ENCODE measurements at places on chromosomes 6 and 20.
A peak's percentile ranks its signal among the peaks of the same experiment; 100 is the strongest.

- DNase-seq, result no peak
Observed at GRCh38 chr6:56048601-56049000, 173.2 kb upstream of the BMP5 start.

DNA sequence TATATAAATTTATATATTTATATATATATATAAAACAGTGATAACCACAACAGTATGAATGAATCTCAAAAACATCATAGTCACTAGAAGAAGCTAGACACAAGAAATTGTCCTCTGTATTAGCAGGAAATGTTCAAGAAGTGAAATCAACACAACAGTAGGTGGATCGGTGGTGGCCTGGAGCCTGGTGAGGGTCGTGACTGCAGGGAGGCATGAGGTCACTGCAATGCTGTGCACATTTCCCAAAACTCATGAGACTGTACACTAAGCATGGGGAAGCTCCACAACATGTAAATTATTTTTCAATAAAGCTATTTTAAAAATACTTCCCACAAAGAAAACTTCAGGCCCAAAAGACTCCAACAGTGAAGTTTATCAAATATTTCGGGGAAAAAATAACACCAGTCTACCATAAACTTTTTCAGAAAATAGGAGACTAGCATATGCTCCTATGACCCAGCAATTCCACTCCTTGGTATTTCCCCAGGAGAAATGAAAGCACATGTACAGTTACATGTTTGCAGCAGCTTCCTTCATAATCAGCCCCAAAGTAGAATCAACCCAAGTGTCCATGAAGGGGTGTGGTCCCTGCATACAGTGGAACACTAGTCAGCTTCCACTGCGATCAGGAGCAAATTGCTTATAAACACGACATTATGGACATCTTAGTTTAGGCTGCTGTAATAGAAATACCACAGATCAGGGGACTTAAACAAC, 144.2 kb downstream of the TBXT start:
- no peak for DNase-seq

DNA sequence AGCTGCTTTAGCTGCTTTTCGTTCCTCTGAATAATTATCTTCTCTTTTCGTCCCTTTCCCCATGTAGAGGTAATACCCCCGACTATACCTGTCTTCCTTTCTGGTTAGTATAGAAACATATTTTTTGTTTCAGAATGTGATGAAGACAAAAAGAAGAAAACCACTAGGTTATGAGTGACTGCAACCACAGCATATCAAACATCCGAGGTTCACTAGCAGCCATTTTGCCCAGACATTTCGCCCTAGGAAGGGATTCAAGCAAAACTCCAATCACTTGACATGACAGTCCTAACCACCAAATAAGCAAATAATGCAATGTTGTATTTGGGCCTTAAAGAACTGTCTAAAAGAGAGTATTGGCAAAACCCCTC, 9.4 kb downstream of the SNX5 start:
- no peak for DNase-seq

DNA sequence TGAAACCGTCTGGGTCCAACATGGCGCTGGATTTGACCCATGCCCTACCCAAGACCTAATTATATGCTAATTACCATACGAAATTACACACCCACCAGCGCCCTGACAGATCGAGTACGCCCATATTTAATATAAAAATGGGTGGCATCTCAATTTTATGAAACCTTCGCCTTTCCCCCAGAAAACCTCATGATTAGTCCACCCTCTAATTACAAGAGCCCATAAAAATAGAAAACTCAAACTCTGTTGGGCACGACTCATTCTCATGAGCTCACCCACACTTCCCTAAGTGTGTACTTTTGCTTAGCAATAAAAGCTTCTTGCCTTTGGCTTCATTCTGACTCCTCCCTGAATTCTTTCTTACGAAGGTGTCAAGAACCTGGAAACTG, 136.4 kb downstream of the OR2B2 start:
- peak; percentile 7 for DNase-seq

GRCh38 chr20:21874127-21874526, 168.7 kb downstream of the PAX1 start:
- no peak for DNase-seq

DNA sequence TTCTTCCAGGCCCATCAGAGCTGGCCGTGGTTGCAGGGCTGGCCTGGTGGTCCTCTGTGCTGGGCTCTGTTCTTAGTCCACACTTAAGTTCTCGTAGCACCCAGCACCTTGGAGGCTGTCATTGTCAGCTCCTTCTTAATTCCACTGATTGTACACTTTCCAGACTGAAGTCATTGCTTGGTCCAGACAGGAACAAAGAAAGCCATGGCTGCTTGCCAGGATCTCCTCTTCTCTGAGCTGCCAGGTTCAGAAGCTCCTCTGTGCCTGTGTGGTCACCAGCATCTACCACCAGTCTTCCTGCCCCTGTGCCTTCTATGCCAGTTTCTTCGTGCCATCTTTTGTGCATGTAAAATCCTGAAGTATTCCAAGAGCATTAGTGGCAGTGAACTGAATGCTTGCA, 39.5 kb upstream of the PCMTD2 start:
- no peak for DNase-seq

DNA sequence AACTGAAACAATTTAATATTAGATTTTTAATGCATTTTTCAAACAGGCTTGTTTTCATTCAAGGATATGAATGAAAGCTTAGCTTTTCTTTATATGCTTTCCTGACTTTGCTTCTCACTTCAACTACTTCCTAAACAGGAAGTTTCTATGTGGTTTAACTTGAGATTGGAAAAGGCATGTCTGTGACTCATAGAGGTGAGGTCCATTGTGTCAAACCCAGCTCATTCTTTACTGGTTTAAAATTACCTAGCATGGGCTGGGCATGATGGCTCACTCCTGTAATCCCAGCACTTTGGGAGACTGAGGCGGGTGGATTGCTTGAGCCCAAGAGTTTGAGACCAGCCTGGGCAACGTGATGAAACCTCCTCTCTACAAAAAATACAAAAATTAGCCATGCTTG, 34.4 kb downstream of the EFHC1 start:
- DNase-seq, result peak; percentile 80

- DNase-seq, result peak; percentile 96
Observed at GRCh38 chr6:129493354-129493902, 216.5 kb downstream of the ARHGAP18 start.

DNA sequence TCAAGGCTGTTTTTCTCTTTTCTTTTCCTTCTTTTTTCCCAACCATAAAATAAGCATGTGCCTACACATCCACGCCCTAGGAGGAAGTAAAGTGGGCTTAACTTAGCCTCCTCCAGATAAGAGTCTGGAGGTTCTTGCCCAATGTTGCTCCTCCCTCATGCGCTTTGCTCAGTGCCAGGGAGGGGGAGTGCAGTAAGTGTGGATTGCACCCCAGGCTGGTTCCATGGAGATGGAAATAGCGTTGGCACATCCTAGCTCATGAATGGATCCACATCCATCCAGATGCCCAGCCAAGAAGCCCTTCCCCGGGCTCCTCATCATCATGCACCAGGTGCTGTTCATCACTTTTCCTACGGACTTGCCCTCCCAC, 58.2 kb downstream of the NEDD9 start:
- no peak for DNase-seq

- peak; percentile 53 for DNase-seq
Observed at GRCh38 chr20:33209789-33210188, 7.4 kb upstream of the BPIFA3 start.

GRCh38 chr20:21513881-21514540, at the start of gene NKX2-2:
NKX2-2 (minus strand) TSS chr20:21514064; CDS start chr20:21513669, 395 bp downstream.
- no peak for DNase-seq

GRCh38 chr20:43736588-43737158, 9.9 kb upstream of the GTSF1L start:
- no peak for DNase-seq

GRCh38 chr20:50012282-50013263, 29.8 kb downstream of the SNAI1 start:
- no peak for DNase-seq

DNA sequence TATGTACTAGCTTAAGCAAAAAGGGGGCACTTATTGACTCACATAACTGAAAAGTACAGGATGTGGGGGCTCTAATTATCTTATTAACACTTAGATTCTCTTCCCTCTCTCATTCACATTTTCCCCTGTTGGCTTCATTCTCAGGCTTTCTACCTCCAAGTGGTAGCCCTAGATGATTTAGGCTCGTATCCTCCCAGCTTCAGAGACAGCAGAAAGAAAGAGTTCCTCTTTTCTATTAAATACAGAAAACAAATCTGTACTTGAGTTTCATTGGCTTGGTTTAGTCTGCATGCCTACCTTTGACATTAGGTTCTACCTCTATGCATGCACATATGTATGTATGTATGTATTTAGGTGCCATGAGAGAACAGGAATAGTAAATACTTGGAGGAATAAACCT, 15.5 kb upstream of the E2F3 start:
- no peak for DNase-seq

DNA sequence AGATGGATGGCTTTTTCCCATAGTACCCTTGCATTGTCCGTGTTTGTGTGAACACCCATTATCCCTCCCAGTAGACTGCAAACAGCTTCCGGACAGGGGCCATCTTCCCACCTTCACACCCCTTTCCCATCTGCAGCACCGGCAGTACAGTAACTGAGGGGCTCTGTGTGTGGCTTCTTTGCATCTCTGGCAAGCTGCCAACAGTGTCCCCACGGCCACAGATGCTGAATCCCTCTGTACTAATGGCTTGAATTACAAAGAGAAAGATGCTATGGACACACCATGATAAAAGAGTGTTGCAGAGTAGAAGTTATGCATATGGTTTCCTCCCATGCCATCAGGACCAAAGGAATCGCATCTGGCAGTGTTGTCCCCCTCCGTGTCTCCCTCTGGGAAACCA, 101.1 kb upstream of the CDYL start:
- DNase-seq, result no peak

DNA sequence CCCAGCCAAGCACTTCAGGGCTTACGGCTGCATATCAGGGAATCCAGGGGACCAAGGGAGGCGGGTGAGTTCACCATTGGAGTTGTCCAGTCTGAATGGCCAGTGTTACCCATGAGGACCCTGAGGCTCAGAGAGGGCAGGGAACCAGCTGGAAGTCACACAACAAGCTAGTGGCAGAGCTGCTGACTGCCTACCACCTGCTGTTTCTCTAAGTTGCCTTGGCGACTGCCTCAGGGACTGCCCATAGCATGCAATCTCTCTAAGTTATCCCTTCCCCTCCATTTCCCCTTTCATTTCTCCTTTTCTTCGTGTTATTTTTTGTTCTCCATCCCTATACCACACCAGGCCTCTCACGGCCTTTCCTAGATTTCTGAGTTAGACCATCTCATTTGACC, 71.8 kb upstream of the SIRPA start:
- DNase-seq, result no peak

DNA sequence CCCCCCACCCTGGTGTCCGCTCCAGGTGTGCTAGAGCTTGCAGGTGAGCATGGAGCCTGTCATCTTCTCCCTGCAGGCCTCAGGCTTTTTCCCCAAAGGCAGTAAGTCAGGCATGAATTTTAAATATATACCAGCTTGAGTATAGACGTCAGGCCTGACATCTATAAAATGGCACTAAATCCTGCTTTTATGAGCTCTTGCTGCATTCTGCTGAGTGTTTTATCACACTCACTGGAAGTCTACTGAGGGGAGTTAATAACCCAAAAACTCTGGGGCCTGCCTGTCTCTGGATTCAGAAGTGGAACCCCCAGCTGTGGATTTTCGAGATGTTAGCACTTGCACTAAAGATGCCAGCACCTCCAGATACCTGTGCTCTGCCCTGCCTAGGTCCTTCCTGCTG, 133.4 kb upstream of the TOP1 start:
- DNase-seq, result no peak

GRCh38 chr6:33201147-33201545, 479 bp downstream of the SLC39A7 start:
- no peak for DNase-seq

- no peak for DNase-seq
Observed at GRCh38 chr20:24699321-24700165, 230.1 kb downstream of the SYNDIG1 start.

- DNase-seq, result no peak
Observed at GRCh38 chr6:138545621-138545980, 46.3 kb upstream of the NHSL1 start.

DNA sequence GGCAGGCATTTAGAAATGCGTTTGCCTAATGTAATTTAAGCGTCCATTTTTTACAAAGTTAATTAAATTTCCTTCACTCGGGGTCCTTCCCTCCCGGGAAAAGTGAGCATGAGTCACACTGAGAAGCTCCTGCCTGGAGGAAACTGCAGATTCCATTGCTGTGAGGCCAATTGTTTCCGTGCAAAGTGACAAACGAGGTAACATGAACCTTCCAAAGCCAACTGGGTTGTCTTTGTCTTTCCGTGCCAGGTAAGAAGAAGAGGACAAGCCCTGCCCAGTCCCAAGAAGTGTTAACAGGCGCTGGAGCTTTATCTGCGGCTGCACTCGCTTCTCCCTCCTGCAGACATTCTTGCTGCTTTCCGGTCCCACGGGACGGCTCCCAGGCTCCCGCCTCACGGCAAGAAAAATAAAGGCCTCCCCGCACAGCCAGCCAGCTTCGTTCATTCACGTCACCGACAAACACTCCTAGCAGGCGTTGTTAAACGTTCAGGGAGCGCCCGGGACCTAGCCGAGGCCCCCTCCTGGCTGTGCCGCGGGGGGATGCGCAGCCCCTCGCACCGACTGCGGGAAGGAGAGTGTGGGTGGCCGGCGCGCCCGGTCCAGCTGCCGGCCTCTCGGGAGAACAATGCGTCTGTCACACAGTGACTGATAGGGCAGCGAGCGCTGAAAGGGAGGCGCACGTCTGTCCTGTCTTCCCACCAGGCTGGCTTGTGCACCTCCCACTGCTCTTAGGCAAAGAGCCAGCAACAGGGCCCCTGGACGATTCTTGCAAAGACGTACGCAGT, 61.5 kb upstream of the HDDC2 start:
- peak; percentile 56 for DNase-seq

DNA sequence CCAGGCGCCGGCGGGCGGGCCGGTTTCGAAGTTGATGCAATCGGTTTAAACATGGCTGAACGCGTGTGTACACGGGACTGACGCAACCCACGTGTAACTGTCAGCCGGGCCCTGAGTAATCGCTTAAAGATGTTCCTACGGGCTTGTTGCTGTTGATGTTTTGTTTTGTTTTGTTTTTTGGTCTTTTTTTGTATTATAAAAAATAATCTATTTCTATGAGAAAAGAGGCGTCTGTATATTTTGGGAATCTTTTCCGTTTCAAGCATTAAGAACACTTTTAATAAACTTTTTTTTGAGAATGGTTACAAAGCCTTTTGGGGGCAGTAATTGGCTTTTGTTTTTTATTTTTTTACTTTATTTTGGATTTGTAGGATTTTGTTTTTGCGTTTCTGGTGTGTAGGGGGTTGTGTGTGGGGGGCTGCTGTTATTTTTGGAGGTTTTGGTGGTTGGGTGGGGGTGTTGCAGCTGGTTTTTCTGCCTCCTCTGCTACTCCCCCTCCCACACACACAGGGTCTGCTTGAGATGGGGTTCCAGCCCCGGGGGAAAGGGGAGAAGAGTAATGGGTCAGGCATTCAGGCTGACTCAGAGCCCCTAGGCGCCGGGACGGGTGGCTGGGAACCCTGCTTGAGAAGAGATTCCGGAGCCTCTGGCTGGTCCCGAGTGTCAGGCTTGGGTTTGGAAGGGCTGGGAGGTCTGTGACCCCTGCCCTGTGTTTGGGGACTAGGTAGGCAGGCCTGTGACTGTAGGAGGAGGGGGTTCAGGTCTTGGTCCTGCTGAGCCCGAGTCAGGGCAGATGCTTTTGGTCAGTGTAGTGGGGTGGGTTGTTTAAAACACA, 2.0 kb downstream of the CEBPB start:
- DNase-seq, result peak; percentile 65
